ENCODE measurements at places on chromosomes 7 and 10.

DNA sequence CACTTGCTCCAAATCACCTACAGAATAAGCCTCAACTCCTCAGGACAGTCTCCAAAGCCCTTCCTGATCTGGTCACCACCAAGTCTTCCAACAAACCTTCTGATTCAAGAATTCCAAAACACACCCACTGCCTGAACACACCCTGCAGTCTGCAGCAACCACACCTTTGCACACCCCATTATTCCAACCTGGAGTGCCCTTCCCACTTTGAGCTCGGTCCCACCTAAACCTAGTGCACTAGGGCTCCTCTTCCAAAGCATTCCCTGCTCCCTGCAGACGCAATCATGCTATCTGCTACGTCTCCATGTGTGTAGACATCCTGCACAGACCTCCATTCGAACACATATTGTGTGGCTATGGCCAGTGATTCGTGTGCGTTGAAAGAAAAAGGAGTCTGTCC is 289.3 kb downstream of the GRID1 start:
- no peak for DNase-seq
- peaks cover 35% of the 10 kb centered on the region for H3K27me3 ChIP-seq
- no peaks in the 10 kb centered on the region for H3K4me1 ChIP-seq
- H3K27ac ChIP-seq, result no peak overlapping the region

GRCh38 chr10:130360826-130361311 is 224.7 kb downstream of the GLRX3 start:
- no peak for DNase-seq
- H3K4me1 ChIP-seq, result no peaks in the 10 kb centered on the region
- no peak overlapping the region for H3K4me3 ChIP-seq
- no peaks in the 10 kb centered on the region for H3K27me3 ChIP-seq
- peaks cover 1% of the 10 kb centered on the region for H3K36me3 ChIP-seq

DNA sequence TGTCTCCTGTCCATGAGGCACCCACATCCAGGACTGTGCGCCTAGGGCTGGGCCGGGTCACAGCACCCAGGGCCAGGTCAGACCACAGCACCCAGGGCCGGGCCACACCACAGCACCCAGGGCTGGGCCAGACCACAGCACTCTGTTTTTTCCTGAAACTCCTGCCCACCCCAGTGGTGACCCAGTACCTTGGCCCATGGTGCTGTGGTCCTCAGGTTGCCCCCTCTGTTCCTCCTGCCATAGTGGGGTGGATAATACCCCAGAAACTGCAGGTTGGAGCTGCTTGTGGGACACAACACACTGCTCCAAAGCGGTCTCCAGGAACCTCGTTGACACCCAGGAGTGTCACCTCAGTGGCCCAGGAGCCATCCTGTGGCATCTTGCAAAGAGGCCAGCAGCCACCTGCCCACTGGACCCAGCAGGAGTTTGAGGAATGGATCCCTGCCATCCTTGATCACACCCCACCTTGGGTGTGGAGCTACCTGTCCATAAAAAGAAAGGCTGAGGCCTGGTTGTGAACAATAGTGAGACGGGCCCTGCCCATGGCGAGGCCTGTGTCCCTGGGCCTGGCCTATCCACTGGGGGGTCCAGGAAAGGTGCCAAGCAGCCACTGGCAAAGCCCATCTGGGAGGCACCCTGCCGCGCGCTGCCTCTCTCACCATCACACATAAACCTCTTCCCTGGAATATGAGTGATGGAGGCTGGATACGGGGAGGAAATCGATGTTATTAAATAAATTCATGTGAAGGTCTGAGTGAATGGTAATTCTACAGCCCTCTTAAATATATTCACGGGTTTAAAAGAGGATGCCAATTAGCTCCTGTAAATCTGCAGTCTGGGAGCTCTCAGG is 89.0 kb downstream of the NKX6-2 start:
- DNase-seq, result no peak
- no peaks in the 10 kb centered on the region for H3K27me3 ChIP-seq
- peaks cover 3% of the 10 kb centered on the region for H3K36me3 ChIP-seq
- peaks cover under 1% of the 10 kb centered on the region for H3K4me1 ChIP-seq

- no peak overlapping the region for H3K27ac ChIP-seq
- peaks cover 76% of the 10 kb centered on the region for H3K4me1 ChIP-seq
- no peaks in the 10 kb centered on the region for H3K27me3 ChIP-seq
- no peak for DNase-seq
- peak overlapping the region; percentile 2 for H3K4me3 ChIP-seq
- H3K36me3 ChIP-seq, result peaks cover 2% of the 10 kb centered on the region
Measured at GRCh38 chr7:133873631-133874030, 253.5 kb upstream of the LRGUK start.

GRCh38 chr10:103659674-103660363 is 166.3 kb downstream of the NEURL1 start:
- H3K27ac ChIP-seq, result peak overlapping the region; percentile 89
- peaks cover 18% of the 10 kb centered on the region for H3K36me3 ChIP-seq
- H3K4me3 ChIP-seq, result peak overlapping the region; percentile 85
- peaks cover 19% of the 10 kb centered on the region for H3K4me1 ChIP-seq

GRCh38 chr7:80611779-80612178 is 26.7 kb upstream of the CD36 start:
- DNase-seq, result no peak
- H3K36me3 ChIP-seq, result no peaks in the 10 kb centered on the region
- H3K4me1 ChIP-seq, result no peaks in the 10 kb centered on the region
- H3K27me3 ChIP-seq, result no peaks in the 10 kb centered on the region

DNA sequence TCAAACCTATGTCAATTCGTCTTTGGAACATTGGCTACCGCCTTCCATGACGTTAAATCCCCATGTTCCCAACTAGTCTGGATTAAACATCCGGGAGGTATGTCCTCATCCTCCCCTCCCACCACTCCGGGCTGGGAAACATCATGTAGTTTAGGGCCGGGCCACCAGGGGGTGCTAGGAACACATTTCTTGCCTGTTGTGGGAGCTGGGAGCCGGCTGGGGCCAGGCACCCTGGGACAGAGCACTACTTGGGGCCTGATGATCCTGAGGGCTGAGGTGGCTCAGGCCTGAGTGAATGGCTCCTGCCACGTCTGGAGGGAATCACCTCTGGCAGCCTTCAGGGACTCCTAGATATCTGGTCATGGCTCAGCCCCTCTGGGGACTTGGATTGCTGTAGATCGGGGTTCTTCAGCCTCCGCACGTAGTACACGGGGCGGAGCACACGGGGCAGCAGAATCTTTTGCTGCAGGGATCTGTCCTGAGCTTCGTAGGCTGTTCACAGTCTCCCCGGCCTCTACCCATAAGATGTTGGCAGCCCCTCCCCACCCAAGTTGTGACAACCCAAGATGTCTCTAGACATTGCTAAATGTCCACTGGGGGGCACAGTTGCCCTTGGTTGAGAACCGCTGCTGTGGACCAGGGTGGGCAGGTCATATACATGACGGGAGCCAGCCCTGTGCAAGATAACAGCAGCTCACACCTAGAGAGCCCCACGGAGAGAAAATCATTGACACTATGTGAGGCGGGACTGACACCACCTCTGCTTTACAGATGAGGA is 141.2 kb upstream of the ZNF716 start:
- H3K36me3 ChIP-seq, result no peaks in the 10 kb centered on the region
- H3K4me1 ChIP-seq, result no peaks in the 10 kb centered on the region
- H3K27me3 ChIP-seq, result no peaks in the 10 kb centered on the region
- no peak overlapping the region for H3K27ac ChIP-seq
- DNase-seq, result no peak

DNA sequence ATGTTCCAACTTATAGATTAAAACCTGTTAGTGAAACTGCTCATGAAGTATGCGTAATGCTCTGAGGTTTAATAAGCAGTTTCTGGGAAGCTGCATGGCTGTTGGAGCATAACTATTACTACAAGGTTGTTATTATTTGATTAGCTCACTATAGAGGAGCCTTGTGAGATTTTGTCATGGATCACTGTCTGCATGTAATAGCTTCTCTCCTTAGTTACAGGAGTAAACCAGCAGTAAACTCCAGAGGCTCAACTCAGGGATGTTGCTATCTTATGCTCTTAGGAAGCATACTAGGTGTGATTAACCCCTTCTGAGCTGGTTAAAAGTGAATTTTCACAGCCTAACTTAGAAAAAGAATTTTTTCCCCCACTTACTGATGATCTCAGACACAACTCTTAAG is 63.6 kb upstream of the IFRD1 start:
- peaks cover 2% of the 10 kb centered on the region for H3K36me3 ChIP-seq
- no peak overlapping the region for H3K4me3 ChIP-seq
- peaks cover 15% of the 10 kb centered on the region for H3K4me1 ChIP-seq
- peaks cover 7% of the 10 kb centered on the region for H3K27me3 ChIP-seq

- no peak overlapping the region for H3K4me3 ChIP-seq
- H3K27me3 ChIP-seq, result peaks cover 19% of the 10 kb centered on the region
Measured at GRCh38 chr7:50721661-50722259, 60.9 kb downstream of the GRB10 start.

GRCh38 chr7:41629711-41630111 is 73.2 kb downstream of the INHBA start:
- H3K4me3 ChIP-seq, result no peak overlapping the region
- peaks cover 1% of the 10 kb centered on the region for H3K36me3 ChIP-seq
- no peaks in the 10 kb centered on the region for H3K4me1 ChIP-seq
- no peak for DNase-seq

- no peaks in the 10 kb centered on the region for H3K27me3 ChIP-seq
- peaks cover 40% of the 10 kb centered on the region for H3K36me3 ChIP-seq
- H3K4me3 ChIP-seq, result no peak overlapping the region
Measured at GRCh38 chr10:102375250-102375649, 20.3 kb upstream of the NFKB2 start.

- H3K27ac ChIP-seq, result no peak overlapping the region
- no peaks in the 10 kb centered on the region for H3K27me3 ChIP-seq
- no peak overlapping the region for H3K4me3 ChIP-seq
- DNase-seq, result no peak
- no peaks in the 10 kb centered on the region for H3K36me3 ChIP-seq
Measured at GRCh38 chr7:48250441-48250951, 79.2 kb downstream of the ABCA13 start.

DNA sequence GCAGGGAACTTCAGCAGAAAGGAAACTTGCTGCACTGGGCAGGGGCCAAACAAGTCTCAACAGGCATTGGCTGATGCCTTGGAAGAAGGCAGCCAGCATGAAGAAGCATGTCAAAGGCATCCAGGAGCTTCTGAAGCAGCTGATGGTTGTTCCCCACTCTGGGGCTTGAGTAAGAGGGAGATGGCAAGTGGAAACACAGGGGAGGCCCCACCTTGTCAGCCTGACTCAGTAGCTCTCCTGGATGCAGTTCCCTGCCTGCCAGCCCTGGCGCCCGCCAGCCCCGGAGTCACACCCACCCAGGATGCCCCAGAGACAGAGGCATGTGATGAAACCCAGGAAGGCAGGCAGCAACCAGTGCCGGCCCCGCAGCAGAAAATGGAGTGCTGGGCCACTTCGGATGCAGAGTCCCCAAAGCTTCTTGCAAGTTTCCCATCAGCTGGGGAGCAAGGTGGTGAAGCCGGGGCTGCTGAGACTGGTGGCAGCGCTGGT is 96.5 kb downstream of the TACC2 start:
- H3K36me3 ChIP-seq, result no peaks in the 10 kb centered on the region

GRCh38 chr10:133396035-133396624 is 2.2 kb downstream of the MTG1 start:
- H3K4me1 ChIP-seq, result peaks cover 36% of the 10 kb centered on the region
- H3K27ac ChIP-seq, result no peak overlapping the region
- peaks cover 27% of the 10 kb centered on the region for H3K36me3 ChIP-seq
- peak overlapping the region; percentile 88 for H3K4me3 ChIP-seq
- H3K27me3 ChIP-seq, result no peaks in the 10 kb centered on the region
- no peak for DNase-seq

GRCh38 chr7:103915680-103916357 is 73.6 kb downstream of the RELN start:
- no peak overlapping the region for H3K4me3 ChIP-seq
- no peak overlapping the region for H3K27ac ChIP-seq
- peaks cover 23% of the 10 kb centered on the region for H3K27me3 ChIP-seq
- no peak for DNase-seq
- H3K4me1 ChIP-seq, result no peaks in the 10 kb centered on the region

DNA sequence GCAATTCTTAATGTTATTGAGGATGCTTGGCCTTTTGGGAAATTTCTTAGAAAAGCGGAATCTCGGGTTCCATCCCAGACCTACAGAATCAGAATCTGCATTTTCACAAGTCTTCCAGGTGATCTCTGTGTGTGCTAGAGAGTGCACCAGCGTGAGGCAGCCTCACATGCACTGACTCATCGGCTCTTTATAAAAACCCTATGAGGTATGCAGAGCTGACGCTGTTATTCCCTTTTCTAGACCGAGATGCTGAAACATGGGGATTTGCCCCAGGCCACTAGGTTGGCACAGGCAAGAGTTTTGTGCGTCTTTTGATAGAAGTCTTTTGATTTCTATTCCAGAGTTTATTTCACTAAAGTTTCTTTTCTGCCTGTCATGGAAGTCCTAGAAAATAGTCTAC is 61.2 kb downstream of the CDCA7L start:
- no peak overlapping the region for H3K27ac ChIP-seq
- no peaks in the 10 kb centered on the region for H3K4me1 ChIP-seq
- no peaks in the 10 kb centered on the region for H3K36me3 ChIP-seq
- no peaks in the 10 kb centered on the region for H3K27me3 ChIP-seq

DNA sequence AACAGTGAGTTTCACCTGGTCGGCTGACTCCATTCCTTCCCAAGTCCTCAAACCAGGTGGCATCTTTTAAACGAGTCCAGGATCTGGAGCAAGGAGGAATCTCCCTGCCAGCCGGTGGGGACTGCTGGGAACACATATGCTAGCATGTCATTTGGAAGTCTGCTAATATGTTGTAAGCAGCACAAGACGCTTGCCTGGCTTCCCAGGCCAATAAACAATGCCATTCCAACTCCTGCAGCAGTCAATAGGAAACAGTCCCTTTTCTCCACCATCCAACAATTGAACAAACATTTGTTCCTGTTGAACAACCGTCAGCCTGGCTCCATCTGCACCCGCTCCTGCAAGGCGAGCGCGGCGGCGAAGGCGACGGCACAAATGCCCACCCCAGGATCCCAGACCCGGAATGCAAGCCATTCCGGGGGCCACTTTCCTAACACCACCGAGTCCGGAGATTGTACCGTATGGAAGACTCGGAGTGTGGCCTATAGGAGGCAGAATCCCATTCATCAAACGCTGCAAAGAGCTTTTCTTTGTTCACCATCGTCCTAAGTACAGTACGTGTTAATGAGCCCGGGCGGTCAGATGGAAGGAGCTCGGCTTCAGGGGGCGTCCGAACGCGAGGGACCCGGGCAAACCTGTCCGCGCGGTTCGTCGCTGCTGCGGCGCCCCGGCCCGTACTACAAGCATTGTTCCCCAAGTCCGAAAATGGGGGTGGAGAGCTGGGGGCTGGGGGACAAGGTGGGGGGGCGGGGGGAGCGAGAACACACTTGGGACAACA is 1.6 kb downstream of the FAM53B start:
- H3K27me3 ChIP-seq, result no peaks in the 10 kb centered on the region
- DNase-seq, result no peak
- H3K4me3 ChIP-seq, result peak overlapping the region; percentile 97
- peaks cover 66% of the 10 kb centered on the region for H3K4me1 ChIP-seq
- H3K36me3 ChIP-seq, result peaks cover 34% of the 10 kb centered on the region

GRCh38 chr7:34839645-34840044 is 181.6 kb downstream of the NPSR1 start:
- H3K27ac ChIP-seq, result no peak overlapping the region
- H3K36me3 ChIP-seq, result no peaks in the 10 kb centered on the region
- DNase-seq, result no peak
- H3K27me3 ChIP-seq, result peaks cover 40% of the 10 kb centered on the region
- H3K4me1 ChIP-seq, result no peaks in the 10 kb centered on the region

- peaks cover 24% of the 10 kb centered on the region for H3K27me3 ChIP-seq
- no peak overlapping the region for H3K27ac ChIP-seq
- H3K4me1 ChIP-seq, result peaks cover 26% of the 10 kb centered on the region
- no peak for DNase-seq
- no peak overlapping the region for H3K4me3 ChIP-seq
Measured at GRCh38 chr7:37698782-37699181, 15.2 kb downstream of the GPR141 start.
